NCI-H2107 (cell line): ENCODE measurements at places on chromosomes 3 and 15.

DNA sequence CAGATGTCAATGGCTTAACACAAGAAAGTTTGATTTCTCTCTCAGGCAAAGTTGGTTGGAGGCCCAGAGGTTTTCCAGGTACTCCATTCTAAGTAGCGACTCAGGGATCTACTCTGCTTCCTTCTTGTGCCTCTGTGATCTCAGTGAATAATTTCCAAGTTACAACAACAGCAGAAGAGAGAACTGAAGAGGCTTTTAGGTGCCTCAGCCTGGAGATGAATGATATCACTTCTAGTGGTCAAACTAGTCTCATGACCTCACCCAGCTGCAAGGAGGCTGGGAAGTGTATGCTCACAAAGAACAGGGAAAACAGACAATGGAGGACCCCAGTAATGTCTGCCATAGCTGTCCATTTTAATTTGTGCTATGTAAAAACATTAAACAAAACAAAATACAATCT lies 4.6 kb upstream of the PRICKLE2 start:
- DNase-seq, result no peak

- no peak for DNase-seq
Observed at GRCh38 chr15:55916666-55917409, 76.6 kb downstream of the NEDD4 start.

- no peak for DNase-seq
Observed at GRCh38 chr3:134352031-134352671, 22.1 kb downstream of the AMOTL2 start.

- DNase-seq, result no peak
Observed at GRCh38 chr15:51825698-51826097, 3.8 kb upstream of the TMOD3 start.

DNA sequence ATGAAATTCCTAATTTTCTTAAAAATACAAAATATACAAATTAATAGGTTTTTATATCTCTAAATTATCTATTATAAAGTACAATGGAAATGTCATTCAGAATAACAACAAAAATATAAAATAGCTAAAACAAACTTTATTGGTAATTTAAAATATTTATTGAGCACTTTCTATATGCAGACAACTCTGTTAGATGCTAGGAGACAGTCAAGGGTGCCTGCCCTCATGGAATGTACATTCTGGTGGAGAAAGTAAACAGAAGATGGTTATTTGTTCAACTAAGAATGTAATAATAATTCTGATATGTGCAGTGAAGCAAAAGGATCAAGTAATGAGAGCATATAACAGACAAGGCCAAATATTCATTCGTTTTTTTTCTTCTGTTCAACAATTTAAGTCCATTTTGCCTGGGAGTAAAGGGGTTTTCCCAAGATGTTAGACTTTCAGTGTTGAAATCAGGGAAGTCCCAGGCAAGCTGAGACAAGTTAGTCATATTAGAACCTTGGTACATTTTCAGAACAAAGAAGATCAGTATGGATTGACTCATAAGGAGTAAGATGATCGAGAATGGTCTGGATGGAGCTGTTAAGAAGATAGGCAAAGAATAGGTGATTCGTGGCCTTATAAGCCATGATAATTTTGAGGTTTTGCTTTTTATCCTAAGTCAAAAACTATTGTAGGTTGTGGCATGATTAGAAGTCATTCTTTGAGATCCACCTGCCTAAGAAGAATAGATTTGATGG lies 150.2 kb upstream of the MLF1 start:
- DNase-seq, result no peak

GRCh38 chr15:79431636-79432344 lies at the start of gene MINAR1:
TSS of gene MINAR1 (plus strand) at chr15:79432336. CDS start at chr15:79456148, 23,812 bp downstream.
- no peak for DNase-seq

- no peak for DNase-seq
Observed at GRCh38 chr3:127676921-127677351, 4.2 kb downstream of the ABTB1 start.

DNA sequence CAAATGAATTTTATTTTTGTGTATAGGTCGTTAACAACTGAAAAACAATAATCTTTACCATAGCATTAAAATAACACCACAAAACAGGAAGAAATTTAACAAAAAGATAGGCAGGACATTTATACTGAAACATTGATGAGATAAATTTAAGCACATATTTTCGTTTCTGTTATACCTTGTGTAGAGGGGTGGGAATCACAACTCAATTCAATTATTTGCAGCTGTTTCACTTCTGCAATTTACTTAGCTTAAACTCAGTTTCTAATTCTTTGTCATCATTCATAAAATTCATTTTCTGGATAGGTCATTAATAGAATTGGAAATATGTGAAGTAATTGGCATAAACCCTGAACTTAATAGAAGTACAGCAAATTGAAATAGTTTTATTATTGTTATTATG lies 42.3 kb downstream of the TP63 start:
- DNase-seq, result no peak
